ENCODE measurements at places on chromosomes 2 and 18.

DNA sequence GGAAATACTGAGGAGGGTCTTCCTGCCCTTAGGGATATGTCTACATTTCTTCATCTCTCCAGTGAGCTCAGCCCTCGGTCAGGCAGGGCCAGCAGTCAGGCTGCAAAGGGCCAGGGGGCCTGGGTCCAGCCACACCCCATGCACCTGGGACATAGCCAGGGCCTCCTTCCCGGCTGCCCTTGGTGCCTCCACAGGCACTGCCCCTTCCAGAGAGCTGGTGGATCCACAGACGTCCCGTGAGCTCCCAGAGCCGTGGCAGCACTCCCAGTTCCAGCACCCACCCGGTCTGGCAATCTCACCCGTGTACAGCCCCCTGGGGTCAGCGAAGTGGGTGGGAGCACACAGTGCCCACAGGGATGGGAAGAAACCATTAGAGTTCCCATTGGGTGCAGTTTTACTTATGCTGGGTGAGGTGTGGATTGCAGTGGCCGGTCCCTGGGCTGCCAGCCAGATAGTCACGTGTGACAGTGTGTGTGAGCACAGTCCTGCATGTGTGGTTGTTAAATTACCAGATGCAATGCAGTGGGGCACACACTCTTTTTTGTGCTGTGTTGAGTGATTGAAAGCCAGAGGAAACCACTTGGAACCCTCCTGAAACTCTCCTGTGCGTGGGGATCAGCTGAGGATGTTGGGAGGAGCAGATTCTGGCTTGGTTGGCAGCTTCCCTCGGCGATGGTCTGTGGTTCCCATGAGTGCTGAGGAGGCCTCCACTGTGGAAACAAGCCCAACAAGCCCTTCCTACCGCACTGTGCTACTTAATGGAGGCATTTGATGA lies 131.0 kb downstream of the SNTG2 start:
- DNase-seq: no peak

GRCh38 chr18:45359275-45360009 lies 255.8 kb upstream of the SLC14A2 start:
- no peak for DNase-seq

DNA sequence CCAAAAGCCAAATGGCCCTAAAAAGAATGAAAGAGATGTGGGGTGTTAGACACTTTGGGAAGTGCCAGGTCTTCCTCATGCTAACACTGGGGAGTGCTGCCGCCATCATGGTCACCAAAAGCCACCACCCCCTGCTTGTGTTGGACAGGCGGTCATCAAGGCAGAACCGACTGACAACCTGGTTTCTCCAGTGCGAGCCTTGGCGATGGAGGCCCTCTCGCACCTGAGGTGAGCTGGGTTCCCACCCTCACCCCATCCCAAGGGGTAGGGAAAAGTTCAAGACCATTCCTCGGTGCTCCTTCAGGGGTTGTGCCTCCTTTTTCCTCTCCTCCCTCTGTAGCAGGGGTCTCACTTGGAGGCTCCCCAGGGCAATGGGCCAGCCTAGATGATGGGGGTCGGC lies 33.6 kb downstream of the MROH2A start:
- no peak for DNase-seq

GRCh38 chr18:50849419-50849821 lies 29.5 kb upstream of the ME2 start:
- no peak for DNase-seq

- DNase-seq: no peak
Measured at GRCh38 chr2:239558661-239559060, 157.8 kb upstream of the HDAC4 start.

- DNase-seq: no peak
Measured at GRCh38 chr2:182946958-182947369, 80.5 kb upstream of the FRZB start.

DNA sequence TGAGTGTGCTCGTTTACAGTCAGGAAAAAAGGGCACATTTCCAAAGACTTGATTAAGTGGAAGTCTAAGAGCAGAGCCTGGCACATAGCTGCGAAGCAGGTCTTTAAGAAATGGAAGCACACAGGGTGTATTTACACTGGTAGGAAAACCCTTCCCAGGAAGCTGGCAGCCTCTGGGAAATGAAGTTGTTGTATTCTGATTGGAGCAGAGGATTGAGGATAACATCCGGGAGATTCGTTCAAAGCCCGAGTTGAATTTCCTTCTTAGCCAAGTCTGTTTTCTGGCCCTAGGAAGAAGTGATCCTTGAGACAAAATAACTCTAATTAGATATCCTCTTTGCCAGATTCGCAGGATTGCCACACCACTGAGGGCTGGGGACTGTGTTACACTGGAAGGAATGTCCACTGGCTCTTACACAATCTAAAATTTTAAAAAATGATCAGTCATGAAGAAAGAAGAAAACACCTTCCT lies 75.9 kb downstream of the ITGB1BP1 start:
- no peak for DNase-seq

DNA sequence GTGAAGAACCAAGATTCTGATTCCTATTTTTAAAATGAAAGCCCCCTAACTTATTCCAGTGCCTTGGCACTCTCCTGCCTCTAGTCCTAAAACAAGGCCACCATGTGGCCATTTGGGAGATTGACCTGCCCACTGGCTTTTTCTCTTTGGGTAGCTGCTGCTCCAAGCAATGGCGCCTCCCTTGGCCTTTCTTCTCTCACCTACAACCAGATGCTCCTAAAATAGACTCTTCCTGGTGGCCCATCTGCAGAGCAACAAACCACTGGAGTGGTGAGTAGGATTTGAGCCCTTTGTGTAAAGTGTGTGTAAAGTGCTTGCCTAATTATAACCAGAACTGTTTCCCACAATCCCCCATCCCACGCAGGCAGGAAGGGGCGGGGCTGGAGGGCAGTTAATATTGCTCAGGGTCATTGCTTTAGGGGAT lies 114.2 kb downstream of the FHOD3 start:
- no peak for DNase-seq

DNA sequence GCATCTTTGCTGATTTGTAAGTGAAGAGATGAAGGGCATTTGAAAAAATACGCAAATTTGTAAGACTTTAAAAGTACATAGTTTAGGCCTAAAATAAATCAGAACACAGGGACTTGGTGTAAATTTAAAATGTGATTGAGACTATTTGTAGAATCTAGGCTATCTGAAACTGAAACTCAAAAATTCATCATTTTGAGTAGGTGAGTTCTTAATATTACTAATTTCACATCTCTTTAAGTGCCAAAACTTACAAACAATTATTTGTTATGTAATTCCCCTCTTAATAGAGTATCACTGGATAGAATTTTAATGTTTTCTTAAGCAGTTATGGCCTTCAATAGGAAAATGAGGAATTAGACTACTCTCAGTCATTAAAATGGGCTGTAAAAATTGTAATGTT lies 14.0 kb upstream of the HRH4 start:
- no peak for DNase-seq

DNA sequence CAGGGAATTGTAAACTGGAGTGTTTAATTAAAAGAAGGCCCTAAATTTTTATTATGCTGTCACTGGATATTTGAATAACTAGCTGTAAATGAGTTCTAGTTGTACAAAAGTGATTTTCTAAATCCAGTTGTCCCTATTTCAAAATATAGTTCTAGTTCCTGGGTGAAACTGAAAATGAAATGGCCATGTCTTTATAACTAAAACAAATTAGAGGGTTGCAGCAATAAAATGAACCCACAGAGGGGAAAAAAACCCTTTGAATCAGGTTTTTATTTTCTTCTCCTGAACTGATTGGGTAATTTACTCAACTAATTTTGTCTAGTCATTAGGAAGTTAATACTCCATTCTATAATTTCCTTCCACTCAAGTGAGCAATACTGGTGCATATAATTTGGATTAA lies 55.6 kb upstream of the MAP4K3 start:
- no peak for DNase-seq

DNA sequence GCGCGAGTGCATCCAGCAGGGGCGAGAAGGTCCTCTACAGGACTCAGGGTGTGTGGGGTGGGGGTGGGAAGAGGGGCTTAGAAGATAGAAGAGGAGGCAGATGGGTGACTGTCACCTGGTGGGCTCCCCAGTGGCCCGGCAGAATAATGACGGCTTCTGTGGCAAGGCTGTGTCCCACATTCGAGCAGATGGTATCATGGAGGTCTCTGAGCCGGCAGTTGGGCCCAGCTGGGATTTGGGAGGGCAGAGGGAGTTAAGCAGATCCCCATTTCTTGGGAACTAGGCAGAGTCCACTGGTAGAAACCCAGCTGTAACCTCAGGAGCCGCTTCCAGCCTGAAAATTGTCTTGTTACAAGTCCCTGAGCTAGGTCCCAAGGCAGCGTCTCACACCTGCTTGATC lies 28.4 kb upstream of the DTNB start:
- no peak for DNase-seq

DNA sequence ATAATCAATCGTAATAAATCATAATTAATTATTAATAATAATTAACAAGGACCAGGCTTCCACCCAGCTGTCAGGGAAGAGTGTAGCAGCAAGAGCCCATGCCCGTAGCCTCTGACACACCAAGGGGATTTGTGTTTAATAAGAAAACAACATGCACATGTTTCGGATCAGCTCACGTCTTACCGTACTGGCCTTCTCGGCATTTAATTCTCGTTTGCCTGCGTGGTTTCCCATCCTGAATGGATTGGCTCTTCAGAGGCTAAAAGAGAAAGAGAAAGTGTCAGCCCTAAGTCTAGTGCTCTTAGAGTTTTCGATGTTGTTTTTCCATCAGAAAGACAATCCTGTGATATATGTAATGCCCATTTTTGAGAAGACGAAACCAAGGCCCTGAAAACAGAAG lies 27.6 kb downstream of the MBP start:
- no peak for DNase-seq

DNA sequence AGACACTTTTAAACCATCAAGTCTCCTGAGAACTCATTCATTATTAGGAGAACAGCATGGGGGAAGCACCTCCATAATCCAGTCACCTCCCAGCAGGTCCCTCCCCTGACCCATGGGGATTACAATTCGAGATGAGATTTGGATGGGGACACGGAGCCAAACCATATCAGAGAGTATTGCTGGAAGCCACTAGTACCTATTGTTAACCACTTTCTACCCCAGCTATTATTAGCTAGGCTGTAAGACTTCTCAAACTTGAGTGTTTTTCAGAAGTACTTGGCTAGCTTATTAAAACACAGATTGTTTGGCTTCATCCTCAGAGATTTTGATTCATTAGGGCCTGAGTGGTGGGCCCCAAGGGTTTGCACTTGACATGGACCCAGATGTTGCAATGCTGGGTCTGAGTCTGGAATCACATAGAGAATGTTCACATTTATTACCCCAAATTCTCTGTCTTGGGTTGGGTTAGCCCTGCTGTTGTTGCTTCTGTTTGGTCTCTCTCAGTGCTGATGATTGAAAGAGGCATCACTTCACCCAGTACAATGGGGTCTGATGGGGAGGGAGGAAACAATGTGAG lies 506.9 kb downstream of the DPP10 start:
- no peak for DNase-seq

DNA sequence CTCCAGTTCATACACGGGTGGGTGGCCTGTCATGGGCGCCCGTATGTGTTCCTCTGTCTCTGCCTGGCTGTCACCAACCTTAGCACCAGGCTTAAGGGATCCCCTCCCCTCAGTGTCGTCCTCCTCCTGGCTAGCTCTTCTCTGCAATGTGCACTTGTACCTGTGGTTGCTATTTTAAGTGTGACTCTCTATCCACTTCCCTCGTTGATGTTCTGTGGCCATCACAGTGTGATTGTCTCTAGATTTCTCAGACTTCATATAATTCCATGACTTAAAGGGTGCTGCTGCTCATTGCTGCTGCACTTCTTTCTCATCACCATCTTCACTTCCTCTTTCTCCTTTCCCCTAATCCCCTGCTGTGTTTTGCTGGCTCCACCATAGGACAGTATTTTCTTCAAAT lies 143.4 kb downstream of the EML6 start:
- DNase-seq: no peak

- DNase-seq: no peak
Measured at GRCh38 chr2:154551649-154552048, 146.8 kb upstream of the KCNJ3 start.

GRCh38 chr2:18803141-18803939 lies 214.0 kb upstream of the NT5C1B start:
- no peak for DNase-seq

GRCh38 chr2:12341920-12342319 lies 374.8 kb upstream of the TRIB2 start:
- DNase-seq: no peak

GRCh38 chr2:102050854-102051391 lies 59.2 kb downstream of the IL1R2 start:
- no peak for DNase-seq

DNA sequence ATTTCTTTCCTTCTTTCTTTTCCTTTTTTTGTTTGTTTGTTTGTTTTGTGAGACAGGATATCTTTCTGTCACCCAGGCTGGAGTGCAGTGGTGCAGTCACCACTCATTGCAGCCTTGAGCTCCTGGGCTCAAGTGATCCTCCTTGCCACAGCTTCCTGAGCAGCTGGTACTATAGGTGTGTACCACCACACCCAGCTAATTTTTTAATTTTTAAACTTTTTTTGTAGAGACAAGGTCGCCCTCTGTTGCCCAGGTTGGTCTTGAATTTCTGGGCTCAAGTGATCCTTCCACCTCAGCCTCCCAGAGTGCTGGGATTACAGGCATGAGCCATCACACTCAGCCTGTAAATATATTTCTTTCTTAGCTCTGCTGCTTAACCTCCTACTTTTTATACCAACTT lies 83.4 kb upstream of the CYP20A1 start:
- DNase-seq: no peak

DNA sequence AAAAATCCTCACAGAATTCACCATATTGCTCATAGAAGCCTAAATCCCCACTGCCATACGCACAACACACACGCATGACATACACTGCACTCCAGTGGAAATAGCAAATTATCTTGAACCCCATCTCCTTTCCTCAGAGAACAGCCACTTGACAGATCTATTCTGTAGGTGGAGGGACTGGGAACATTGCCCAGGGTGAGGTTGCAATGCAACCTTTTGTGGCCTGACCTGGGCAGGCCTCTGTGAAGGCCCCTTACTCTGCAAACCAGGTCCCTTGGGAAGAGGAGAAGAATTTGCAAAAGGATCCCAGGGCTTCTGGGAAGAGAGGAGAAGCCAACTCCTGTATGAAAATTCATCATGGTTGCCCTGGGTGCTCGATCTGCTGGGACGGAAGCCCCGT lies 51.9 kb downstream of the SDC1 start:
- DNase-seq: no peak

DNA sequence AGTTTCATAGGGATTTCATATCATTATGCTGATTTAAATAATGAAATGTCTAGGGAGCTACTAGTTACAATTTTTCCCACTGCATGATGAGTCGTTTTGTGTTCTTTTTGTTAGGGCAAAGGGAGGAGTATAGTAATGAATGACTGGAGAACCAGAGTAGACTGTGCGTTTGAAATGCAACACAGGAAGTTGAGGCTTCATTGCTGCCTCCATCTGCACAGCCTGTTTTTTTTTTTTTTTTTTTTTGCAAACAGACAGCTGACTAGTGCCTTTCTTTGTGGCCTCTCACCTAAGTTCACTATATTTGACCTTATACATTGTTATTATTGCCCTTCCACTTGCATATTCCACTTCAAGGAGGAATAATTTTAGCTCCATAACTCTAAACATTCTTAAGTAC lies 286.7 kb upstream of the LRRTM1 start:
- DNase-seq: no peak

GRCh38 chr2:43191947-43192516 lies 34.4 kb downstream of the ZFP36L2 start:
- DNase-seq: no peak

Data from stimulated activated CD4-positive, alpha-beta T cell treated with anti-CD3 and anti-CD28 coated beads, Interleukin-15, amount 100 ng/mL, for 1 hour (primary cell).